ENCODE measurements at places on chromosomes 7 and 10.

DNA sequence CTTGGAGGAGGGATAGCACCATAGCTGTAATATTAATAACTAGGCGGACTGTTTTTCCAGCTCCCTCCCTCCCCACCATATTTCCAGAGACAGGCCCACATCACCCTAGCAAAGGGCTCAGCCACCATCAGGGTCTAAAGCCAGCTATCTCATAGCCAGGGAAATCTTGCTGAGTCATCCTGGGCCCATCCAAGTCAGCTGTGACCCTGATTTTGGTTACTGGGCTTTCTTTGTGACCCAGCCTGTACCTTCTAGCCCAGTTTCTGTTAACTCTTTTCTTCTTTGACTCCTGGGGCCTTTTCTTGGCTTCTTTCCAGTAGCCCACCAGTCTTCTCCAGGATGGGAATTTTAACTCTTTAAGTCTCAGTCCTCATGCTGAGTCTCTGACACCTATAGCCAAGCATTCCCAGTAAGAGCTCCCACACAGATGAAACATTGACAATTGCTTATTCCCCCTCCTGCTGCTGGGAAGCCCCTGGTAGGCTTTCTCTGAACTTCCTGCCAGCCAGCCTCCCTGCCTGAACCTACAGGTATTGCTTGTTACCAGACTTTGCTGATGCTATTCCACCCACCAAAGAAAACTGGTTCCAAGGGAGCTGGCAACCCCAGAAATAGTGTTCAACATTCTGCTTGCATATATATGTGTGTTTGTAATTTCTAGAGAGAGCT, 34.8 kb upstream of the ADO start:
- DNase-seq, result no peak

DNA sequence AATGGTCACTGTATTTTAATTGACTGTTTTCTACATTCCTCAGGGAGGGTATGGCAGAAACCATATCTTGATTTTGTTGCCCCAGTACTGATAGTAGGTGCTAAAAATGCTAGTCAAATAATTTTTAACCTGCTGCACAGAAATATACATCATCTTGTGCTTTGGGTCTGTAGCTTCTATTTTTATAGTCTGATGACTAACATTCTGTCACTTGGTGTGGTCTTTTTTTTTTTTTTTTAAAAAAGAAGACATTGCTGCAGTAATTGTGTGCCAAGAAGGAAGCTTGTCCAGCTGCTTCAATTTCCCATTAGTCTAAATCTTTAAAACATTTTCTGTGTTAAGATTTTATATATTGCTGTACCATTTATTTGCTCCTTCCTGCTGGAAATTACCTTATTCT, 83.6 kb downstream of the ICA1 start:
- no peak for DNase-seq

DNA sequence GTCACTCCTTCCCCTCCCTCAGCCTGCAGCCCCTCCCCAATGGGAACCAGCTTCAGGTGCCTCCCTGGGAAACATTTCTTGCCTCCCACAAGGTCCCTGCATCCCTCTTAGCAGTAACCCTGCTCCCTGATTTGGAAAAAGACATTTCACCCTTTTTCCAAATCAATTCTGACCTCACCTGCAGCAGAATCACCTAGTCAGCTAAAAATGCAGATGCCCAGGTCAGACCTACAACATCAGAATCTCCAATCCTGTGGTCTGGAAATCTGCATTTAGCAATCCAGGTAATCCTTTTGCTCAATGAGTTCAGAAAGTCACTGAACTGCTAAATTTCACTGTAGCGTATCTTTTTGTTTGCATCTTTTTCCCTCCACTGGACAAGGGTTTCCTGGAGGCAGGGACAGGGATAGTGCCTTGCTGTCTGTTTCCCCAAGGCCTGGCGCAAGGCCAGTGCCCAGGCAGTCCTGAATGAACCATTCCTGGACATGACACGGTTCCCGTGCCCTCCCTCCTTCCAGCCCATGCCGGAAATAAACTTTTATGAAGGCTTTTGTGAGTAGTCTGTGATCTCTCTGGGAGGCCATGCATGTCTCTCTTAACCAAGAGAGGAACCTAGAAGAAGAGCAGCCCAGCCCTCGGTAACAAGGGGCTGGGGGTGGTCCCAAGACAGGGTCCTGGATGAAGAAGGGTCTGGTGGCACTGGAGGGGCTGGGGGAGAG, 44.0 kb downstream of the COL13A1 start:
- no peak for DNase-seq

- DNase-seq, result no peak
Observed at GRCh38 chr7:17782216-17782549, 158.1 kb downstream of the SNX13 start.

DNA sequence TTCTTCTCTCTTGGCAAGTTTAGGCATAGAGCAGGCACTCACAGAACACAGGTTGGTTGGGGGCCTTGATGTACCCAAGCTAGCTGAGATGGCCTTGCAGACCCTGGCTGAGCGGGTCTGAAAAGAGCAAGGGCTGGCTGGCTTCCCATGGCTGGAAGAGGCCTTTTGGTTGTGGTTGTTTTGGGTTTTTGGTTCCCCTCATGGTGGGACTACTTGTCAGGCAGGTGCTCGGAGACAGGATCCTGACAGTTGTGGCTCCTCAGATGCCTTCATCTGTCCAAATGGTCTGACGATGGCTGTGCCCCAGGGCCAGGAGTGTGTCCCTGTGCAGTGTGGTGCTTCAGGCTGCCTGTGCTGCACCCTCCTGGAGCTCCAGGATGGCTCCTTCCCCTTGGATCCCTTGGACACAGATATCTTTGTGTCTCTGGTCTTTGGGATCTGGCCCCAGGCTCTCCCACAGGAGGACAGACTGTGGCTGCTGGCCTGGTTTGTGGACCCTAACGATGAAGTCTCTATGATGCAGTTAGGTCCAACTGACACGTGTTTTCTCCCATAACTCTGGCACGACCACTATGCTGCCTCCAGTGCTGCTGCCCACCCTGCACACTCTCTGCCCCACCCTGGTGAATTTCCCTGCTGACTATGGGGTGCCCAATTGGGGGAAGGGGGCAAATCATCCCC, 321.5 kb upstream of the ZNF32 start:
- no peak for DNase-seq

- DNase-seq, result peak; percentile 75
Observed at GRCh38 chr10:96470116-96470743, 43.5 kb downstream of the TLL2 start.

DNA sequence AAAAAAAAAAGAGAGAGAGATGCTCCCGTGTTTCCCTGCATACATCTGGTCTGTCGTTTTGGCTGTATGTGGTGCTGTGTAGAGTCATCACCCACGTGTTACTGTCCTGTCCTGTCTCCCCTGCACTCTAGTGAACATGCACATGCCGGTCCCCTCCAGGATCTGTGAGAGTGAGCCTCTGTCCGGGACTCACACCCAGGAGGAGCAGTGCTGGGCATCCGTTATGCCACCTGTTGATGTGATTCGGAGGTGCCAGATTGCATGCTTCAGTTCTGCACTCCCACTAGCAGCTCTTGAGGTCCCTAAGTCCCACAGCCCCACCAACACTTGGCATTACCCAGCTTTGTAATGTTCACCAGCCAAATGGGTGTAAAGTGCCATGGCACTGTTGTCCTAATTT, 16.4 kb downstream of the GHRHR start:
- DNase-seq, result no peak

Data from choroid plexus epithelial cell (primary cell).